ENCODE measurements at places on chromosomes 2 and 18.
A peak's percentile ranks its signal among the peaks of the same experiment; 100 is the strongest.

DNA sequence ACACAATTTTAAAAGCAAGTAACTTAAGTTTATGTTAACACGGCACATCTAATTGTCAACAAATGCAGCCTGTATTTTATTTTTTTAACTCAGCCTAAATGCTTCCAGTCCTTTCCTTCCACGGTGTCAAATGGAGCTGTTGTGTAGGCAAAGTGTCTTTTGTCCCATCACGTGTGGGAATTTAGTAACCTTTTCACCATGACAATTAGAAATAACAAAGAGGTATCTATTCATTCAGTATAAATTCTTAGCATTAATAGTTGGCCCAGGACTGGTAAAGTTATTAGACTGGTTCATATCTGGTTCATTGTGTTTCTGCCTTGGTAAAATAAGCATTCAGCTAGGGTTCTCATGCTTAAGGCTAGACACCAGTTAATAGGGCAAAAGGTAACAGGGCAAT, 47.9 kb downstream of the FRZB start:
- no peak for DNase-seq

- no peak for DNase-seq
These were observed 42.7 kb downstream of the SOCS6 start for GRCh38 chr18:70331456-70332097.

DNA sequence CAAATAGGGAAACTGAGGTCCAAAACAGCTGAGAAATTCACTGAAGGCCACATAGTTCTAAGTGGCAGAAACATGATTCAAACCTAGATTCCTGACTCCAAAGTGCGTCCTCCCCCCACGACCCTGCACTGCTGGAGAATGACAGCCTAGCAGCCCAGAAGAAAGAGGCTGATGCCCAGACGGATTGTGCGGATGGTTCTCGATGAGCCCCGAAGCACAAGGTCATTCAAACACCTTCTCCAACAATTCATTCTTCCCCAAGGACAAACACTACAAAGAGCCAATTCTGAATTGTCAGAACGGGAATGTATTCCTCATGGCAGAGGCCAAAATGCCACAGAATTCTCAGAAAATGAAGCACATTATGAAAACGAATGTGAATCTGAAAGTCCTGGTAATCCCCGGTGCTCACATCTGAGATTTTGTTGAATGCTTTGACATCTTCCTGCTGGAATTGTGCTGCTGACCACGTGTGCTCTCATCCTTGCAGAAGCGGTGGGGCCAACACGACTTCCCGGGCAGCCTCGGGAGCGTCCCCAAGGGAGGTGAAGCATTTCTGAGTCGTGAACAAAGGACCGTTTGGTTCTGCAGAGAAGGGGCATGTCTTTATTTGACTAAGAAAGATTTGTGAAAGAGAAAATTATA, 337.0 kb downstream of the EIPR1 start:
- no peak for DNase-seq

GRCh38 chr2:10774394-10774793, 38.2 kb downstream of the PDIA6 start:
- no peak for DNase-seq

- DNase-seq: peak; percentile 15
These were observed 753 bp downstream of the ITPRIPL1 start for GRCh38 chr2:96325884-96326255.

DNA sequence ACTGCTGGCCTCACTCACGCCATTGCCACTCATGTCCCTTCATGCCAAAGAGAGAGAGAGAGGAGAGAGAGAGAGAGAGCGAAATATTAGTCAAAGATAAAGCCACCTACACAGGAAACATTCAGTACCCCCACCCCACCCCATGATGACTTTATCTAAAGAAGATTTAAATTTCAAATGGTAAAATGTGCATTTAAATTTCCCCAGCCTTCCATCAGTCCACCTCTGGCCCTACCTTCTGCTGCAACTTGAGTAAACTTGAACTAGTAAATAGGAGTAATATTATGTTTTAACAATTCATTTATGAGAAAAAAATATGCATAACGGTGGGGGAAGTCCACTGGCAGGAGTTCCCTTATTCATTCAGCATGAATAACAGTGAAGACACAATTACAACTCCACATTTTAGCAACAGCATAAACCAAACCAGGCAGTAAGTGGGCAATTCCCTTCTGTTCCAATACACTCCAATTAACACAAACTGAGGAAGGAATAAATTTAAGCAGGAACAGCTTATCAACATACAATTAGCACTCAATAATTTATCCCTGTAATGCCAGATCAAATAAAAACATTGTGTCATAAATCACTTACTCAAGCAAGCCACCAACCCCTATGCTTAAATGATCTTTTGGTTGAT, 264.2 kb downstream of the LNPK start:
- peak; percentile 29 for DNase-seq

- no peak for DNase-seq
These were observed 67.3 kb downstream of the LIPG start for GRCh38 chr18:49628881-49629795.

DNA sequence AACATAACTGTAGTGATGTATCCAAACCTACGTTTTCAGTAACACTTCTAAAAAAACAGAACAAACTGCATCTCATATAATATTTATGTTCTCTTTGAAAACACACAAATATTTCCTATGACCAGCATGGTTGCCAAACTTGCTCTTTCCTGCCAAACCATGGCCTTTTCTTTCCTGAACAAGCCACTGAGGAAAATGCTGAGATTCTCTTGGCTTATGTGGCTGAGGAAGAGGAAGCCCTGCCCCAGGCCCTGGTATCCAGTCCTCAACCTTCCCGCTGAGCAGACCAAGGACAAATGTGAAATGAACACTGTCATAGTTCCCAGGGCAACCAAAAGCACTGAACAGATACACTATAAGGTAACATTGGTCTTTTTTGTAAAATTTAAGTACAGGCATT, 35.9 kb upstream of the NARS1 start:
- DNase-seq: no peak

- peak; percentile 24 for DNase-seq
These were observed 51.8 kb downstream of the ADD2 start for GRCh38 chr2:70716131-70716743.

GRCh38 chr18:69770238-69770637, 177.4 kb downstream of the CD226 start:
- DNase-seq: no peak

DNA sequence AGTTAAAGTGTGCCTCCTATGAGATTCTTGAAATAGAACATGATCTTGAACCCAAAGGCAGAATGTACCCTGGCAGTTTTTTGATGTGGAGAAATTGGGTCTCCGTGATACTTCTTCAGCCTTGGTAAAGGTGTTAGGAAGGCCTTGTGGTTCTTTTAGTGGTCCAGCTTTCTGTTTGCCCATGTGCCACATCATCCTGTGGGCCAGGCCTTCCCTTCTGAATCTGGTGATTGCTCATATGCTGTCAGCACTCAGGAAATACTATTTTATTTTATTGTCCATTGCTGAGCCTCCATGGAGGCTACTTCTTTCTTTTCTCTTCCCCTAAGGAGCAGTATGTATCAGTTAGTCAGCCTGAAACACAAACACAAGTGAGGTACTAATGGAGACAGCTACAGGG, 52.9 kb downstream of the CCDC141 start:
- DNase-seq: no peak

- no peak for DNase-seq
These were observed 373.6 kb upstream of the ST6GAL2 start for GRCh38 chr2:107259408-107260195.

DNA sequence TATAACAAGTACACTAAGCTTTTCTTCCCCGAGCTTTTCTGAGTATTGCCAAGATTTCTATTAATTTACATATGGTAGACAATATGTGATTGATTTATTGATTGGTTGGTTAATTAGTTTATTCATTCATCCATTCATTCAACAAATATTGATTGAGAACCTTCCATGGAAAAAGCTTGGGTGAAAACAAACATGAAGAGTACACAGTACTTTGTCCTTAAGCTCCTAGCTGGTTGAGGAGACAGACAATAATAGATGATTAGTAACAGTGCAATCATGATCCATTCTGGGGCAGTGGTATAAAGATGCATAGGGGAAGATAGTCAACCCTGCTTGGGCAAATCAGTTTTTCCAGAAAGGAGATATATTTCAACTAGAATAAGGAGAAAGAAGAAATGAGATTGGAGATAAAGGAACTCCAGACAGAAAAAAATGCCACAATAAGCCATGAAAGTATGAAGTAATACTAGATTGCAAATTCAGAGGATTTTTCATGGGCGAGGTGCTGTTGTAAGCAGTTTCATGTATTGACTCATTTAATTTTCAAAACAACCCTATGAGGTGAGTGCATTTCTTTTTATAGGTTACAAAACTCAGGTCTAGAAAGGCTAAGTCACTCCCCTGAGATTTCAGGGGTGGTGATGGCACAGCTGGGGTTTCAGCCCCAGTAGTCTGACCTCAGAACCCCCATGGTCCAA, 129.5 kb downstream of the RND3 start:
- no peak for DNase-seq

DNA sequence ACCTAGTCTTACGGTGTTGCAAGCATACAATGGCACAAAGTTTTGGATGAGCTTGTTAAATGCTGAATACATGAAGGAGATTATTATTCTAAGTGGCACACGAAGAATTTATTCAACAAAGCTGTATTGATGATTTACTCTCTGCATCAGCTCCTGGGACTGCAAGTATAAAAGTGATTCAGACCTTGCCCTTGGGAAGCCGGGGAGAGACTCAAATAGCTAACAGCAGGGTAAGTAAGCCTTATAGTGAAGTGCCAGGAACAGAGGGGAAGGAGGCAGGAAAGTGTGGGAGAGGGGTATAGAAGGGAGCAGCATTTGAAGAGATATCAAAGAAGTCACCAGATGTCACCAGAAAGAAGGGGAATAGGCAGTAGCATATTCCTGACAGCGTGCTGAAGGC, 115.4 kb downstream of the MCFD2 start:
- no peak for DNase-seq

DNA sequence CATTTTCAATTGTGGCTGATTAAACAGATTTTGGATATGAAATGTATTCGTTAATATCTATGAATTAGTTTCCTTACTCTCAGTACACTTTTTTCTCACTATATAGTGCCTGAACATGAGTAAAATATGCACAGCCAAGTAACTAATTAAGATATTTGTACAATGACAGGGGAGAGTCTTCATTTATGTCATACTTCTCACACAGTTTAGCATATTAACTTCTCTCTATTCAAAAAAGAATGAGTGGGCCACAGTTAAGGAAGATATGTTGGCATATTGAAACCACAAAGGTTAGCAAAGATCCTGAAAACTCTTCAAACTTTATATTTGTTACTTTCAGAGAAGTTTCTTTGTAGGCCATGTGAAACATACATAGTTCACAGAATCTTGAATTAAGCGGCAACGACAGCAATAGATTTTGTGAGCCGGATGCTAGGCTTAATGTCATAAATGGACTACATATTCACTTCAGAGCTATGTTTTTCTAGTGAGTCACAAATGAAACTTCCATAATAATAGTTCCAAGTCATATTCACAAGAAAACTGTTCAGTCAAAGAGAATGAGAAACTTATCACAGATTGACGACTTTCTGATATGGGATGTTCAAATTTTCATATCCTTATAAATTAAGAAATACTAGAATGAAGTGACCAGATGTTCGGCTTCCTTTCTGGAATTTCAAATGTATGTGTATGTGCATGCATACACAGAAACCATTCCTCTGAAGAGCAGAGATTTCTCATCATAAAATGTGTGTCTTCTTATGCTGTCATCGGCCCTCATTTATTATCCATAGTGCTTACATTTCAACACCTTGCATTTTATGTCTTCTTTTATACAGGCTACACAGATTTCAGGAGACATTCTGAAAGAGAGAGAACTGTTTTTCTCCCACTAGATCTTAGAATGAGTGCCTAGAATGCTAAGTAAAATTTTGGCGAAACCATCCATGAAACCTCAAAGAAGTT, 584.0 kb downstream of the SATB2 start:
- DNase-seq: no peak

DNA sequence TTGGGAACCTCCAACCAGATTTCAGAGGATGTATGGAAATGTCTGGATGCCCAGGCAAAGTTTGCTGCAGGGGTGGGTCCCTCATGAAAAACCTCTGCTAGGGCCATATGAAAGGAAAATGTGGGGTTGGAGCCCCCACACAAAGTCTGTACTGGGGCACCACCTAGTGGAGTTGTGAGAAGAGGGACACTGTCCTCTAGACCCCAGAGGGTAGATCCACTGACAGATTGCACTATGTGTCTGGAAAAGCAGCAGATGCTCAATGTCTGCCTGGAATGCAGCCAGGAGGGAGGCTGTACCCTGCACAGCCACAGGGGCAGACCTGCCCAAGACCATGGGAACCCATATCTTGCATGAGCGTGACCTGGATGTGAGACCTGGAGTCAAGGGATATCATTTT, 573.7 kb upstream of the NXPH2 start:
- no peak for DNase-seq

- no peak for DNase-seq
These were observed 17.5 kb upstream of the ADAM17 start for GRCh38 chr2:9573013-9573720.

DNA sequence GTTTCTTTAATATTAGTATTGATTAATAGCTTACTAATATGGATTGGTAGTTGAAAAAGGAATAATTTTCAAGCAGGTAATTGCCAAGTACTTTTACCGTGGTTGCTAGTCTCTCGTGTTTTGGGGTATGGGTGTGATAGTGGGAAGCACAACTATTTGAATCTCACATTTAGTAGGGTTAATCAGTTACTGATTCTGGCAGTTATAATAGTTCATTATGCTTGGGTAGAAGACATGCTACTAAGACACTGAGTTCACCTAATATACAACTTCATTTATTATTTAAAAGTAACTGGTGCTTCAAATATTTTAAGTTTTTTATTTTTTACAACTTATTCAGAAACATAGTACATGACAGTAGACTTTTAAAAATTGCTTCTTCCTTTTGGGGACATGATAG, 33.5 kb downstream of the SOCS6 start:
- no peak for DNase-seq

DNA sequence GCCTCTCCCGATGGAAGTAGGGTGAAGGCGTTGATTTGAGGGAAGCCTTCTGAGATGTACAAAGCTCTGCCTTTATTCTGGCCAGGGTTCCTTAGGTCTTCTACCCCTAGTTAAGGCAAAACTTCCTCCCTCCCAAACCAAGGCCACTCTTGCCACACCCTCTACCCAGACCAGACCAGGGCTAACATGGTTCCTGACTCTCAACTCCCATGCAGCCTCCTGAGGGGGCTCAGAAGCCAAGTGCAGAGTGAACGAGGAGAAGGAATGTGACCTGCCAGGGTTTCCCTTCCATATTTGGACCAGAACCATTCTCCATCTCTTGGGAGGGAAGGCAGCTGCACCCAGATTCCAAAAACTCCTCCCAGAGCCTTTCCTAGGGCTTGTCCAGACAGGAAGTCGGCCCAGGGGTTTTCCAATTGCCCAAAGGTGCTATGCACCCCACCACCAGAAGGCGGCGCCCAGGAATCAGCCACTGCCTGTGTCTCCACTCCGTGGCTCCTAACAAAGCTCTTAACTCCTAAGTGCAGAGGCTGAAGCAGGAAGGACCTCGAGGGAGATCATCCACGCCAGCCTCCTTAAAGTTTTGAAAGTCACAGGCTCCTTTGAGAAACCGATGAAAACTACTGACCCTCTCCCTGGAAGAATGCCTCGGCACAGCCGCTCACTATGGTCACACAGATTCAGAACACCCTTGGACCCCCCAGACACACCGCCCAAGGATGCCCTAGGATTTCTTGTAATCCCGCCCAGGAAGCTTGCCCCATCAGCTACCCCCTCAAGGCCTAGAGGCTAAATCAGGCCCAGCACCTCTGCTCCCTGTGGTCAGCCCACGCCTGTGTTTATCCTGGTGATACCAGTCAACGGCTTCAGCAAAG, 157.8 kb downstream of the SMAD2 start:
- DNase-seq: peak; percentile 47
